ENCODE measurements at places on chromosomes 12 and 14.

GRCh38 chr12:64678835-64679234, 68.5 kb downstream of the RASSF3 start:
- DNase-seq, result no peak

- DNase-seq, result no peak
Measured at GRCh38 chr12:12194206-12194605, 72.6 kb downstream of the LRP6 start.

DNA sequence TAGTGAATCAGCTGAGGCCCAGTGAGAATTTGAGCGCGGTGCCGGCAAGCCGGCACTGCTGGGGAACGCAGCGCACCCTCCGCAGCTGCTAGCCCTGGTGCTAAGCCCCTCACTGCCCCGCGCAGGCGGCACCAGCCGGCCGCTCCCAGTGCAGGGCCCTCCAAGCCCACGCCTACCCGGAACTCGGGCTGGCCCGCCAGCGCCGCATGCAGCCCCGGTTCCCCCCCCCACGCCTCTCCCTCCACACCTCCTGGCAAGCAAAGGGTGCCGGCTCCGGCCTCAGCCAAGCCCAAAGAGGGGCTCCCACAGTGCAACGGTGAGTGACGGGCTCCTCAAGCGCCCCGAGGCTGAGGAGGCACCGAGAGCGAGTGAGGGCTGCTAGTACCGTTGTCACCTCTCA, 54.5 kb upstream of the VASH1 start:
- DNase-seq, result no peak

GRCh38 chr12:852864-853263, 96.6 kb downstream of the RAD52 start:
- DNase-seq, result no peak

DNA sequence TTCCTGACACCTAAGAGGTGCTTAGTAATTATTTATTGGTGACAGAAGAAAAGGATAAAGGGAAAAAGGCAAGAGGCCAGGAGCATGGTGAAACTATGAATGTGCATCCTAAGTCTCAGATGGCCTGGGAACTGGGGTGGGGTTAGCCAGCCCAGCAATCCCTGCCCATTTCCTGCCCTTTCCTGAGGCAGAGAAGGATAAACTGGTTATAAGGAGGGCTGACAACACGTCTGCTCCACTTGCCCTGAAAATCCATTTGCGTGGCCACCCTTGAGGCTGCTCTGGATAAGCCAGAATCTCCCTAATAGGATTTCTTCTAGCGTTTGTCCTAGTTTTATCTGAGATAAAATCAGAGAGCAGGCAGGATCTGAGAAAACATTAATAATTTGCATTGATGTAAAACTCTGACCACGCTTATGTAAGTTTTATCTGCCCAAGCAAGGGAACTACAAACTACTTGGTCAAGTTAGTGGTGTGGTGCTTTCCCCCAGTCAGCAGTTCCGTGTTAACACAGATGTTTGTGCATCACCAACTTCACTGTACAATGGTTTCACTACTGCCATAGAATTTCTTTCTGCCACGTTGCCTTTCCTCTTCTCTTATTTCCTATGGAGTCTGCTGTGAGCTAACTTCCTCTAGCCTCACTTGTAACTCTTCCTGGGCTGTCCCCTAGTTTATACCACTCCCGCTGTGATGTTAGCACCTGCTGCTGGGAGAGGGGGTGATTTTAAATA, 392.7 kb downstream of the RPS29 start:
- no peak for DNase-seq

DNA sequence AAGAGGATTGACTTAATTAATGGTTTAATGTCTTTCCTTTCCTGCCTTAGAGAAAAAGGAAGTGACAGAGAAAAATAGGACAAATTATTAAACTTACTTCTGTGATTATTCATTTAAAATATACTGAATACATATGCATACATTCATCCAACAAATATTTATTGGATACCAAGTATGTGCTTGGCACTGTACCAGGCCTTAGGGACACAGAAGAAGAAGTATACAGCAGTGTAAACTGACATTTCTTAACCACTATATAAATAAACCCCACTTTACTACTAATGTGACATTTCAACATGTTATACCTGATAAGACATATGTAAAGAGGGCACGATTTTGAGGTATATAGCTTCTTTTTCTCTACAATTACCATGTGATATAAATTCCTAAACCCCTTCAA, 53.6 kb downstream of the ERO1A start:
- DNase-seq, result no peak

DNA sequence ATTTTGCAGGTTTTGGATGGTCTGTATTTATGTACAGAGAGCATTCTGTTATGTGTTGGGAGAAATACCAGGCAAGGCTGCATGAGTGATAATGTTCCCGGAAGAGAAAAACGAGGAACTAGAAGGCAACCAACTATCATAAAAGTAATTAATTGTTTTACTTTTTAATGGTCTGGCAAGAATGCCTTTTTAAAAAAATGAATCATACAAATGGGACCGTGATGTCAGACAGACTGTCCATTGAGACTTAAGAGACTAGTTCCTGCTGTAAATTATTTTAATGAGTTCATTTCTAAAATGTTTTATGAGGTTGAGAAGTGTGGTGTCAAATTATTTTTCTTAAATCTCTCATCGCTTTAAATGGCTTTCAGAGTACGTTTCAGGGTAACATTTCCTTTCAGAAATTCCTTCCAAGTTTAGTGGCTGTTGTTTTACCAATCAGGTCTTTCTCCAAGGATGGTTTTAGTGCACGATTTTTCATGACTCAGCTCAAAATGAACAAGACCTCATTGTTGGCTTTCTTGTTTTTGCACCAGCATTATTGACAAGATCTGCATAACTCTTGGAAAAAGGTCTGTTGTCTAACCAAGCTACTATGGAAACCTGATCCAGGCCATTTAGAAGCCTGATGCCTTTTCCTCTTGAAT, 86.1 kb upstream of the ARHGAP5 start:
- no peak for DNase-seq

GRCh38 chr14:93115821-93116675, at the start of gene ITPK1:
Gene ITPK1 (minus strand): TSS chr14:93115925. CDS start chr14:93115163, 762 bp downstream.
- DNase-seq, result no peak

DNA sequence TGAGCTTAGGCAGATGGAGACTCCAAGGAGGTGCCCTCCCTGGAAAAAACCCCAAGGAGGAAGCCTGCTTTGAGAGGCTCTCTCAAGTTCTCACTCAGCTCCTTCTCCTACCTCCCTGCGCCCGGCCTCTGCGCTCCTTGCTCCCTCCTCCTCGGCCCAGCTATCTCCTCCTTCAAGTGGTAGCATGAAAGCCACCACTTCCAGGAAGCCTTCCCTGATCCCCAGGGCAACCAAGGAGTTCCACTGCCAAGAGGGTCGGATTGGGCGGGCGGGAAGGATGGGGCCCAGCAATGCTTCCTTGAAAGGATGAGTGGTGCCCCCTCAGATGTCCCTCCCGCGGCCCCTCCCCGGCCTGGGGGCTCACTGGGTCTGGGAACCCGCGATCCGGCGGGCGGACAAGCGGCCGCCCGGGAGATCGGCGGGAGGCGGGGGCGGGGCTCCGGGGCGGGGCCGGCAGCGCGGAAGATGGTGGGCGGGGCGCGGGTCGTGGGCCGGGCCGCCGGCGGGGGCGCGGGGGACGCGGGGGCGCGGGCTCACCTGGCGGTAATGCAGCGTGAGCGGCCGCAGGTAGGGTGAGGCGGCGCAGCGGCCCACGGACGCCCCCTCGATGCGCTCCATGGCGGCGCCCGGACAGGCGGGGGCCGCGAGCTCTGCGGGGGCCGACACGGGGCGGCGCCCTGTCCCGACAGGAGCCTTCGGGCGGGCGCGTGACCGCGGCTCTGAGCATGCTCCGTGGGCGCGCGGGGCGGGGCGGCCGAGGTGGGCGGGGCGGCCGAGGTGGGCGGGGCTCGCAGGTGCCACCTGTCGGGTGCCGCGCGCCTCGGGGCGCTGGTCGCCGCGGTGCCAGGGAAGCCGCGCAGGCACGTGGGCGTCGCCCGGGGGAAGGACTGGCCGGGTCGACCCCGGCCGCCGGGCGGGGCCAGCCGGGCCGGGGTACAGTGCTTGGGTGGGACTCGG, at the start of gene NUDT14:
Gene NUDT14 (minus strand): TSS at position 721 of the 957 bp plus-strand sequence. CDS start 103 bp downstream, at position 618.
- no peak for DNase-seq

GRCh38 chr14:100350276-100350926, 27.3 kb downstream of the SLC25A47 start:
- no peak for DNase-seq

DNA sequence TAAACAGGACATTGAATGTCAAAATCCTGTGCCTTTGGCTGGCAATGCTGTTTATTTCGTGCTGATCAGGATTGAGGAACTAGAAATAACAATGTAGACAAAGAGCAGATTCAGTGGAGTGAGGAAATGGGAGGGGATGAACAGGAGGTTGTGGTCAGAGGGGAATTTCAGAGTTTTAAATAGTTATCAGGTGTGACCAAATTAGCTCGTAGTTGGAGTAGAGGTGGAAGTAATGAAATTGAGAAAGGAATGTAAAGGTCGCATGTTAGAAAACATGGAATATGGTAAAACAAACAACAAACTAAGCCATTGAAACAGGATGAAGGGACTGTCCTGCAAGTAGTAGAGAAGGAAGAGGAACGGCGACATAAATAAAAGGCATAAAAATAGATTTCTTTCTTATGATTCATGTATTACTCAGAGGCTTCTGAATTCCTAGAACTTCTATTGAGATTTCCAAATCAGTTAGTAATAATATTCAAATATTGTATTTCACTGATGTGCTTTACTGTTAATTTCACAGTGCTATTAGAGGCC, 9.5 kb upstream of the SAV1 start:
- DNase-seq, result no peak

- DNase-seq, result no peak
Measured at GRCh38 chr14:75986439-75986765, 839 bp downstream of the IFT43 start.

DNA sequence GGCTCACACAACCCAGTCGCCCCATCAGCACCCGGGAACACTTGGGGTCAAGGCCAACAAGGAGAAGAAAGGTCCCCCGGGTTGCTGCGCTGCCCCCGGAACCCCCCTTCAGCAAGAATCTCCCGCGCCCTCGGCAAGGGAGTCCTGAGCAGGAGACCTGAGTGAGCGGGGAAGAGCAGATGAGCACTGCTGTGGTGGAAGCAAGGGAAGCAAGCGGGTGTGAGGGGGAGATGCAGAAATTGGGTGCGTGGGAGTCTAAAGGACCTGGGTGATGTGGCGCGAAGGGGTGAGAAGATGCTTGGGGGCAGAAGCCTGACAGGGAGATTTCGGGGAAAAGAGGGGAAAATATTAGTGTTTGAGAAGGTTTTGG, 105.5 kb upstream of the PRB2 start:
- no peak for DNase-seq

DNA sequence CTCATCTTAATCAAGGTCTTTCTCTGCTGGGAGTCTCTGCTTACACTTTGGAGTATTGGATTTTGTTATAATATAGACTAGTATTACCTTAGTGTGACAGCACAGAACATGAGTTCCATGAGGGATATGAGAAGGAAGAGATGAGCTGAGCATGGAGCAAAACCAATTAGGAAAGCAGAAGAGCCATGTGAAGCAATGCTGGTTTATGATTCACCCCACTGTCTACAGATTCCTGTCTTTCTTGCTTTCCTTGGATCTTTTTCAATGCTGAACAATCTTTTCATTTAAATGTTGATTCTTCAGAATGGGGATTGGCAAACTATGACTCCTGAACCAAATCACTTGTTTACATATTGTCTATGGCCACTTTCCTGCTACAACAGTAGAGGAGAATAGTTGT, 70.4 kb upstream of the KITLG start:
- no peak for DNase-seq

- DNase-seq, result no peak
Measured at GRCh38 chr12:127562816-127563215, 704.2 kb upstream of the TMEM132C start.

DNA sequence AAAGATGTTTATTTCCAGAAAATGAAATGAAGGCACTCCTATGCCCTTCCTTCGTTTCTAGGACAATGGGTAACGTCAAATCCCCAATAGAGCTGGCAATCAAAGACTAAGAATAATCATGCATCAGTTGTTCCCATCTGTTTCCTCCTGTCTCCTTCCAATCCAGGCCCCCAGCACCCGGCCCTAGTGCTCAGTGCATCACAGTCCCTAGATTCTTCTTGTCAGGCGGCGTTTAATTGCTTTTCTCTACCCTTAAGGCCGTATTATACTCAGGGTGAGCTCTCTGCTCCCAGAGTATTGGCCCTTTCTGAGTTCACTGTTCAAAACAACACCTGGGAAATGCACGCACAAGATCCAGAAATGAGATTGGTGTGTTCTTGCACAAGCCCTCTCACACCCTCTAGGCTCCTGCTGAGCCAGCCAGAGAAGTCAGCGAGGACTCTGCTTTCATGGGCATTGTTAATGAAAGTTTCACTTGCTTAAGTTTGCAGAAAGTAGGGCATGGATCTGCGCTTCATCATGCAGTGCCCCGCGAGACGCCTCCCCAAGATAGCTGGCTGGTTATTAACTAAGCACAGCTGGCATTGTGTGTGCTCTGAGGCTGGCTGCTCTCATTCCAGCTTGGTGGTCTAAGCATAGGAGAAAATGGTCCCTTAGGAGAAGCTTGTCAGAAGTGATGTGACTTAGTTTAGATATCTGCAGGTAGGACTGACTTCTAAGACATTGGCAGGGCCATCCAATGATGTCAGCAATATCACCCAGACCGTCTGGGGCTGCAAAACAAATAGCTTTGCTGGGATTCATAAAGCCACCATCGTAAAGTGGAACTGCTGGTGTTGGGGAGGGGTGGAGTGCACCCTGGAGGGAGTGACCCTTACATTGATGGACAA, 28.7 kb downstream of the CRACR2A start:
- no peak for DNase-seq

DNA sequence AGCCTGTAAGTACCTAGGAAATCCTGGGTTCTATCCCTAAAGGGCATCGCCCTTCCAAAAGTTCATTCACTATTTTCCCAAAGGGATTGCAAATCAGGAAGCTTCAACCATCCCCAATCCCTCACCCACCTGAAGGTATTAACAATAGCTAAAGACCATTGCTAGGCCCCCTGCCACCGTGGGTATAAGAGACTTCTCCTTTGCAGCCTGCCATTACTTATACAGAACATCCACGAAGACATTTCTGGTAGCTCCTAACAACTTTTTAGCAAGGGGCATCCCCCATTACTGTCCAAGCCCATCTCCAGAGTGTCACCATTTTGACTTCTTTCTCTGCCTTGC, 384 bp upstream of the SMUG1 start:
- no peak for DNase-seq

- no peak for DNase-seq
Measured at GRCh38 chr12:61902403-61902802, 357.8 kb upstream of the USP15 start.

DNA sequence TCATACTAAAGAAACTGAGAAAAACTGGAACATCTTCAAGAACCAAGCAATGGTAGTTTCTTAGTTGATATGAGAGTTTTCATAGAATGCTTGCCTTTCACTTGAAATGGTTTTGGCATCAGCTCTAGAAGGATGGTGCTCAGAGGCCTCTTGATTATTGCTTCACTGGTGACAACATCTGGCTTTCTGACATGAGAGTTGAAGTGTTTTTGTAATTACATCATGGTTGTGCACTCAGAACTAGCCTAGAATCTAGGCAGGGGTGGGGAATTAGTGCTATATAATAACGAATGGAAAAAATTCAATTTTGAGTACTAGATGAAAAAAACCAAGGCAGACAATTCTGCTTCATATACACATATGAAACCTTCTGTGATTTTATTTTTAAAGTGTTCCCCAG, 172.8 kb upstream of the LMNTD1 start:
- no peak for DNase-seq
